Osteoblast (primary cell): ENCODE measurements at places on chromosomes 6 and 20.

- DNase-seq = peak; percentile 78
Observed at GRCh38 chr20:40860487-40860902, 168.1 kb upstream of the TOP1 start.

DNA sequence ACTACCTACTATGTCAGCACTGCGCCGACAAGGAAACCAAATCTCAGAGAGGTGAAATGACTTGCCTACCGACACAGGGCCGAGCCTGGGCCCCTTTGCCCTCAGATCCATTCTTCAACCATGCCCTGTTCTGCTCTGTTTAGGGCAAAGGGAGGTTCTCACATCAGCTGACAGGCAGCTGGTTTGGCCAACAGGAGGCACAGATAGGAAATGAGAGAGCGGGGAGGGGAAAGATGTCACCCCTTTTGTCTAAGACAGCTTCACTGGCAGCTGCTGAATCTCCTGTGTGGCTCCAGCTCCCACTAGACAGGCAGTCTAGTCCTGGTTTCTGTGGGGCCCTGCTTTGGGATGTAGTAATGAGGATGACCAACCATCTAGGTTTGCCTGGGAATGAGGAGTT lies 158.7 kb downstream of the TMEM200A start:
- DNase-seq = no peak

- DNase-seq = no peak
Observed at GRCh38 chr6:142827369-142827768, 117.6 kb downstream of the HIVEP2 start.

- DNase-seq = no peak
Observed at GRCh38 chr20:59137532-59137931, 26.1 kb upstream of the ZNF831 start.

- DNase-seq = no peak
Observed at GRCh38 chr6:131909408-131910218, 41.6 kb downstream of the CCN2 start.

GRCh38 chr20:48705240-48706115 lies 122.3 kb downstream of the PREX1 start:
- no peak for DNase-seq

DNA sequence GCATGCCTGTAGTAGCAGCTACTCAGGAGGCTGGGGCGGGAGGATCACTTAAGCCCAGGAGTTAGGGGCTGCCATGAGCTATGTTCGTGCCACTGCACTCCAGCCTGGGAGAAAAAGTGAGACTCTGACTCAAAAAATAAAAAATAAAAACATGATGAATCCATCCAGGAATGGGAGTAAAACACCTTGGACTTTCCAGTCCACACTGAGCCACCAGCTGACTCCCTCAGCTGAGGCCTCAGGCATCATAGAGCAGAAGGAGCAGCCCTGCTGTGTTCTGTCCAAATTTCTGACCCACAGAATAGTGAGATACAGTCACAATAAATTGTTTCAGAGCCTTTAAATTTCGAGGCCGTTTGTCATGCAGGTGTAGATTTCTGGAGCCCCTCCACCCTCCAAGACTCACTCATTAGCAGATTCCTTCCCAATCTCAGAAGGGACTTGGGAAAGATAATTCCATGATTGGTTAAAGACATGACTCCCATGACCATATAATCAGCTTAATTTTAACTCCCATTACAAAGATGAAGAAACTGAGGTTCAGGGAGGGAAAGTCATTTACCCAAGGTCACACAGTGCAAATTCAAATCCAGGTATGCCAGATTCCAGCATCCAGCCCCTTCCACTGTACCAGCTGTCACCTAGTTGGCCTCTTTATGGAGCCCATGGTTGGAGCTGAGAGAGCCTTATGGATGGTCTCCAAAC lies 9.0 kb upstream of the MMP9 start:
- DNase-seq = no peak

- DNase-seq = no peak
Observed at GRCh38 chr6:12733876-12734275, 17.3 kb downstream of the PHACTR1 start.

- DNase-seq = no peak
Observed at GRCh38 chr6:124530926-124531325, 431.3 kb upstream of the RNF217 start.
